ENCODE measurements at places on chromosomes 2 and 18.

DNA sequence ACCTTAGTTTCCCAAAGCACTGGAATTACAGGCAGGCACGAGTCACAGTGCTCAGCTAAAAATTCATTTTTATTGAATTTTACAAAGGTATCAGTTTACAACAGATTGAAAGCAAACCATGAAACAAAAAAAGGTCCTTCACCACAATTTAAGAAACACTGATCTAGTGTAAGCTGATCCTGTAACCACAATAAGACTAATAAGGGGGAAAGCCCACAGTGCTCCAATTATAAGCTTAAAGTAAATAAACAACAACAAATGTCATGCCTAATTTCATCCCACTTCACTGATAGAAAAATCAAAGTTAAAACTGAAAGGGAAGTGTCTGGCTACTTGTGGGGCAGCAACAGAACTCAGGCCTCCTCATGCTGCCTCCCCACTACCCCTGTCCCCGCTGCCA is 49.2 kb downstream of the ICA1L start:
- no peak for DNase-seq

DNA sequence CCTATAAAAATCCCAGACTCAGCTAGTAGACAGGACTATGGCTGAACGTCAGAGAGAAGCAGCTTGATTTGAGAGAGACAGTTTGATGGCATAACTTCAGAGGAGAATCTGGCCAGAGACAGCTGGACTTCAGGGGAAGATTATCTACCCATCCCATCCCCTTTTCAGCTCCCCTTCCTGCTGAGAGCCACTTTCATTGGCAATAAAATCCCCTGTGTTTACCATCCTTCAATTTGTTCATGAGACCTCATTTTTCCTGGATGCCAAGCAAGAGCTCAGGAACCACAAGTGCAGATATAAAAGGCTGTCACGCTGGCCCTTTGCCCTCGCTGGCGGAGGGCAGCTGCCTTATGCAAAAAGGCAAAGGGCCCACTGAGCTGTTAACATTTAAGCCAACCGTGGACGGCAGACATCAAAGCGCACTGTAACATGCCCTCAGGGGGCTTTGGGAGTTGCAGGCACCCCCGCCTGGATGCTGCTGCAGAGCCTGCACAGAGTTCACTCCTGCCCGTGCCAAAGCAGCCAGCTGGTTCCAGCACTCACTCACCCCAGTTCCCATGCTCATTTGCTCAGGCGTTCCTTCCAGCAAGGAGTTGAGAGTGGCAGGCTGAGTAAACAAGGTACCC is 164.3 kb upstream of the PGAP1 start:
- DNase-seq: no peak

- DNase-seq: no peak
Observed at GRCh38 chr2:139967665-139968064, 1187.5 kb upstream of the NXPH2 start.

DNA sequence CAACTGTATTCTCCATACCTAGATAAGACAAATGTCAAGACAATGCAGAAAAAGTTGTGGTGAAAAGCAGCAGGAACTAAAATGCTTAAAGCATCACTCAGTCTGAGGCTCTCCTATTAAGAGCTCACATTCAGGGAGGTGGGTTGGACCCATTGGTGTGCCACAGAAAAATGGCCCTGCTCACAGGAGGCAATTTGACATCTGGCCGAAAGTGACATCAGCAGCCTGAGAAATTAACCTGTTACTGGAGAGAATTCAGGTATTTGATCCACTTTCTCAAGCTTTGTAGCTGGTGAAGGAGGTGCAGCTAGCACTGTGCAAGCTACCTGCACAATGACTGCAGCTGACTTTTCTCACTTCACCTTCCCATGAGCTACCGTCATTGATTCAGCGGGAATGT is 86.0 kb downstream of the TMEM247 start:
- DNase-seq: no peak

DNA sequence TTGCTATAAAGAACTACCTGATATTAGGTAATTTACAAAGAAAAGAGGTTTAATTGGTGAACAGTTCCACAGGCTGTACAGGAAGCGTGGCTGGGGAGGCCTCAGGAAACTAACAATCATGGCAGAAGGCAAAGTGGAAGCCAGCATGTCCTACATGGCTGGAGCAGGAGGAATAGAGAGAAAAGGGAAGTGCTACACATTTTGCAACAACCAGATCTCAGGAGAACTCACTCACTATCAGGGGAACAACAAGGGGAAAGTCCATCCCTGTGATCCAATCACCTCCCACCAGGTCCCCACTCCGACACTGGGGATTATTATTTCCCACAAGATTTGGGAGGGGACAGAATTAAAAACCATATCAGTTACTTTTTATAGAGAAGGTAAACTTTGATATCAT is 273.5 kb upstream of the MMADHC start:
- no peak for DNase-seq

GRCh38 chr2:24024996-24025663 is 15.2 kb downstream of the MFSD2B start:
- DNase-seq: no peak

DNA sequence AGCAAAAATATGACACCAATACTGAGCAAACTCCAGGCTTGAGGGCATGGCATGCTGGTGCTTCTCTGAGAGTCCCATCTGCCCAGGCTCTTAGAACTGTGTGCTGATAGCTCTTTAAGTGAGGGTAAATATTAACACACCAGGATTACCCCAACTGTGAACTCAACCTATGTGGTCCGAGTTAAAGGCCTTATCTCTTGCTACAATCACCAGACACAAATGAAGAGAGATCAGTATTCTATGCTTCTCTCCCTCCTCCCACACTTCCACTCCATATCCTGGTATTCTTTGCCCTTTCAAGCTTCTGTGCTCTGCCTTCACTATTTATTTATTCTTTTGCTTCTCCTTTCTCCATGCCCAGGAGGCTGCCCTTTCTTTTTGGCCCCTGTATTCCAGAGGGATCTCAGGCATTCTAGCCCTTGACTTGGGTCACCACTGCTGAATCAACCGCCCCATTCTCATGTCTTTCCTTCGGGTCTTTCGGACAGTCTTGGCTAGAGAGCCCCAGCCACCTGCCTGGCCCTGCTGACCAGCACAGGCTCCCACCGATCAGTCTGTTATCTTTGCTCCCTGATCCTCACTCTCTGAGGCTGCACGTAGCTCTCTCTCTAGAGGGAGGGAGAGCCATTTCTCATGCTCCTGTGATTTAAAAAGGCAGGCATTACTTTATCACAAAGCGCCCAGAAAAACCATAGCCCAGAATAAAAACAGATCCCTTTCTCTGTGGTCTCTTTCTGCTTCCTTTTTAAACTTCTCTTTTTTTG is 17.2 kb upstream of the HK2 start:
- DNase-seq: no peak

GRCh38 chr2:178845566-178846457 is 38.6 kb upstream of the TTN start:
- DNase-seq: peak; percentile 32

GRCh38 chr2:202400941-202401340 is 24.8 kb downstream of the BMPR2 start:
- no peak for DNase-seq

- DNase-seq: no peak
Observed at GRCh38 chr18:10285283-10285640, 169.2 kb upstream of the APCDD1 start.

DNA sequence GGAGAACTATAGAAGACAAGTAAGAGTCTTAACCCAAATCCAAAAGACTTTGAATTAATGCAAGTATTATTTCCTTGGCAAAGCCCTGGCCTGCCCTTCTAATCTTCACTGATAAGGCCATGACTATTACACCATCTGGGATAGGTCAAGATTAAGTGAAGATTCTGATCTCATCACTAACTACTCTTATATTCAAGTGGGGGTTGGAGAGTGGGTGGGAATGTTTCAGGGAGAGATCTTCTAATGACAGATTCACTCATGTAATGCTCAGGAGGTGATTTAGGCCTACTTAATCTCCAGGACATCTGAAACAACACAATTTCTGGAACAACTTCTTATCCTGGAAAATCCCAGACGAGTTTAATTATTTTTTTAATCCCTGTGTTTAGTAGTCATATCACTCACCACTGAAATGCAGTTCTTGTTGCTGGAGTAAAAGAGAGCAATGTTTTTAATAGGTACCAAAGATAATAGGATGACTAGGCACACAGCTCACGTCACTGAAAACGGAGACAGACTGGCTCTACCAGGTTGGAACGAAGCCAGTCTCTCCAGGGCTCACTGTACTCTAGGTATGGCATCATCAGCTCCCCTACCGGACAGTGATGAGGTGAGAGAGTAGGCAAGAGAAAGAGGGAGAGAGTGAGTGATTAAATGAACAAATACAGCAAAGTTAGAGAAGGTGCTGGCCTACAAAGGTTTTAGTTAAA is 133.1 kb downstream of the NCKAP5 start:
- peak; percentile 32 for DNase-seq

GRCh38 chr2:173290046-173290445 is 64.6 kb upstream of the CDCA7 start:
- no peak for DNase-seq

- no peak for DNase-seq
Observed at GRCh38 chr2:26679867-26680266, 12.7 kb upstream of the KCNK3 start.

DNA sequence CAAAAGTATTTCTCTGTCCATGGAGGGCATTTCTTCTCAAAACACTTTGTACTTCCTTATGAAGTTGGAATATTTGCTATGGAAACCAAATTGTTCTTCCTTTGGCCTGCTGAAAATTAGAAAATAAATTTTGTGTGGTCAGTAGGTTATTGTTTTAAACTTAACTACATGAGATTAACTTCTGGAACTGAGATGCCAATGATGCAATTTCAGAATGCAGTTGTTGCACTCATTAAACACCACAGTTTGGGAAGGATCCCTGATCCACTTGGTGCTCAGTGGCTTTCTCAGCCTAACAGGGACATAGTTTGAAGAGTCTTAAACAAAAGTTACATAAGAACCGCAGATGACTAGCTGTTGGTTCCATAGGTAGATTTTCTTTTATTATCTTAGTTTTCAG is 23.3 kb upstream of the IL1R1 start:
- no peak for DNase-seq

GRCh38 chr2:241219030-241219382 is 30.5 kb downstream of the ANO7 start:
- DNase-seq: no peak

DNA sequence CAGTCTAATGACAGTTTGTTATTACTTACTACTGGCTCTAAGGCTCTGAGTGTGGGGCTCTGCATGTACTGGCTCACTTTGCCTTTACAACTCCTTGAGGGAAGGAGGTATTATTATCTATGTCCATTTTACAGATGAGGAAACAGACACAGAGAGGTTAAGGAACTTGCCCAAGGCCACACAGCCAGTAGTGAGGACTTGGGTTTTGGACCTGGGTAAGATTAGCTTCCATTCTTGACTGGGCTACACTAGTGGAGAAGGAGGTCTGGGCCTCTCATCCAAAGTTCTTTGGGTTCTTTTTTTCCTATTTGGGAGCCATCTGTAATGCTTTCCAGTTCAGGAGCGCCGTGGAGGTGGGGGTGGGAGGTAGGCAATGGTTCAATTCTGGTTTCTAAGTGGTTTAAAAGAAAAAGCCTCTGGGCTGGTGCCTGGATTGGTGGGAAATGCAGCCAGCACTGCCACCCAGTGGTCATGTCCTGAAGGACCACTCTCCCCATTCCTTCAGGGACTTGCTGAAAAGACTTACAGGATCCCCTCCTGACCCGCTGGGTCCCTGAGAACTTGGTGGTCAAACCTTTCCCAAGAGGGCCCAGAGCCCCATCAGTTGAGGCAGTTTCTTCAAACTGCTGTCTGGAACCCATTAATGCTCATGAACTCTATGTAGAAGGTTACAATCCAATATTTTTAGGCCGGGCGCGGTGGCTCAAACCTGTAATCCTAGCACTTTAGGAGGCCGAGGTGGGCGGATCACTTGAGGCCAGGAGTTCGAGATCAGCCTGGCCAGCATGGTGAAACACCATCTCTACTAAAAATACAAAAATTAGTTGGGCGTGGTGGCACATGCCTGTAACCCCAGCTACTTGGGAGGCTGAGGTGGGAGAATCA is 38.6 kb upstream of the NOTO start:
- peak; percentile 23 for DNase-seq

DNA sequence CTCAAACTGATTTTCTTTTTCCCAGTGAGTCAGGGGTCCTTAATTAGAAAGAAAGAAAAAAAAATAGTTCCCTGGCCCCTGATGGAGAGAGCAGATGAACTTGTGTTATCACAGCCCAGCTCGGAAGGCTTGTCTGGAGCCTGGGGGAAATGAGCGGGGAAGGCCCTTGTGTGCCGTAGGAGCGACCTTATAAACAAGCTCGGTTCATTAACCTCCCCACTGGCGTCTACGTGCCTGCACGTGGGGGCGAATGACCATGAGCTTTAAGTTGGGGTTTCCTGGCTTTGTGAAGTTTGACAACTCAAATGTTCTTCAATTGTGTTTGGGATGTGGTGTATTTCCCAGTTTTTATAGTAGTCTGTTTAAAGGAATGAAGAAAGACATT is 69.5 kb downstream of the EPAS1 start:
- no peak for DNase-seq

- no peak for DNase-seq
Observed at GRCh38 chr2:152693033-152693432, 24.2 kb downstream of the PRPF40A start.

- DNase-seq: no peak
Observed at GRCh38 chr2:225948903-225949302, 549.4 kb downstream of the NYAP2 start.

DNA sequence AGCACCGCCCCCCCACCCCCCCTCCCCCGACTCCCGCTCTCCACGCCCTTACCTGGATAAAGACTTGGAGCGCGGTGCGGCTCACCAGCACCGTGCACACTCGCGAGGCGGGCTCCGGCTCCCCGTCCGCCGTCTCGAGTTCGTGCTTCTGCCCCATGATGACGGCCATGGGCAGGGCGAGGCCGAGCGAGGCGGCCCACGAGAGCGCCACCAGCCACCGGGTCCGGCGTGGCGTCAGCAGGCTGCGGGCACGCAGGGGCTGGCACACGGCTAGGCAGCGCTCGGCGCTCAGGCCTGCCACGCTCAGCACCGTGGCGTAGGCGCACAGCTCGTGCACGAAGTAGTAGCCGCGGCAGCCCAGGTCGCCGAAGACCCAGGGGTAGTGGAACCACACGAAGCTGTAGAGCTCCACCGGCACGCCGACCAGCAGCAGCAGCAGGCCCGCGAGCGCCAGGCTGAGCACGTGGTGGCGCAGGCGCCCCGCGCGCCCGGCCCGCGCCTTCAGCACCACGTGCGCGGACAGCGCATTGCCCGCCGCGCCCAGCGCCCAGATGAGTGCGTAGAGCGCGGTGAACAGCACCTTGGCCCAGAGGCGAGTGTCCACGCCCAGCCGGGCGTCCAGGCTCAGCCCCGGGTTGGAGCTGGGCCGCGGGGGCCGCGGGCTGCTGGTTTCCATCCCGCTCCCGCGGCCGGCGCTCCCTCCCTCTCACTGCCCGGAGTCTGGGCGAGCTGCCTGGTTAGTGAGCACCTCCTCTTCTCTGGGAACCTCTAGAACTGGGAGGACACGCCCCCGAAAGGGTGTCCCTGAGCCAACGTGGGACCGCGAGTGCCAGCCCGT is at the start of gene NTSR2:
NTSR2 (minus strand) TSS at position 742 of the 838 bp plus-strand sequence; CDS start at position 676, 66 bp downstream.
- DNase-seq: no peak

- peak; percentile 76 for DNase-seq
Observed at GRCh38 chr18:59478591-59478990, 119.5 kb upstream of the LMAN1 start.

GRCh38 chr2:110881908-110882307 is 149.5 kb downstream of the ACOXL start:
- no peak for DNase-seq
